ENCODE measurements at places on chromosomes 5 and 9. TPM values are rescaled to one million over a fixed set of nuclear protein-coding genes. Genes with fewer than 3 reads are reported as not detected.

ZDHHC21 gene
- total RNA-seq: 1.8 TPM

TAF11L5 gene
- not detected for total RNA-seq

SLC6A19 gene
- 0.01 TPM for total RNA-seq

RPL12 gene
- 2,609 TPM for total RNA-seq

GARIN3 gene
- total RNA-seq: not detected

KCNIP1 gene
- total RNA-seq: not detected

FGF18 gene
- total RNA-seq: 0.62 TPM

IRGM gene
- 0.08 TPM for total RNA-seq
